ENCODE measurements at places on chromosomes 5 and 9. TPM values are rescaled to one million over a fixed set of nuclear protein-coding genes. Genes with fewer than 3 reads are reported as not detected.

Gene OR1J2
- total RNA-seq: not detected

Gene PCDHGA5
- 0.78 TPM for total RNA-seq

Gene SNCB
- not detected for total RNA-seq

Gene BRD9
- 58.5 TPM for total RNA-seq

Gene C5orf58
- total RNA-seq: not detected

Gene NDFIP1
- 40.3 TPM for total RNA-seq

Gene MED27
- 27.2 TPM for total RNA-seq

Gene HARS2
- total RNA-seq: 31.7 TPM

Gene SCGB3A2
- total RNA-seq: not detected

- no peaks in the 10 kb centered on the region for H3K27me3 ChIP-seq
- no peak for DNase-seq
- no peak overlapping the region for H3K27ac ChIP-seq
- H3K4me1 ChIP-seq: no peaks in the 10 kb centered on the region
- no peaks in the 10 kb centered on the region for H3K36me3 ChIP-seq
- H3K4me3 ChIP-seq: no peak overlapping the region
These were observed 249.6 kb downstream of the DENND1A start for GRCh38 chr9:123680352-123680751.

GRCh38 chr5:179451114-179451827 lies 99.1 kb upstream of the RUFY1 start:
- no peak overlapping the region for H3K27ac ChIP-seq
- H3K4me3 ChIP-seq: no peak overlapping the region
- no peak for DNase-seq
- H3K4me1 ChIP-seq: no peaks in the 10 kb centered on the region
- no peaks in the 10 kb centered on the region for H3K27me3 ChIP-seq

GRCh38 chr9:134837529-134837928 lies 43.1 kb upstream of the FCN2 start:
- peaks cover 4% of the 10 kb centered on the region for H3K36me3 ChIP-seq
- H3K27ac ChIP-seq: no peak overlapping the region

DNA sequence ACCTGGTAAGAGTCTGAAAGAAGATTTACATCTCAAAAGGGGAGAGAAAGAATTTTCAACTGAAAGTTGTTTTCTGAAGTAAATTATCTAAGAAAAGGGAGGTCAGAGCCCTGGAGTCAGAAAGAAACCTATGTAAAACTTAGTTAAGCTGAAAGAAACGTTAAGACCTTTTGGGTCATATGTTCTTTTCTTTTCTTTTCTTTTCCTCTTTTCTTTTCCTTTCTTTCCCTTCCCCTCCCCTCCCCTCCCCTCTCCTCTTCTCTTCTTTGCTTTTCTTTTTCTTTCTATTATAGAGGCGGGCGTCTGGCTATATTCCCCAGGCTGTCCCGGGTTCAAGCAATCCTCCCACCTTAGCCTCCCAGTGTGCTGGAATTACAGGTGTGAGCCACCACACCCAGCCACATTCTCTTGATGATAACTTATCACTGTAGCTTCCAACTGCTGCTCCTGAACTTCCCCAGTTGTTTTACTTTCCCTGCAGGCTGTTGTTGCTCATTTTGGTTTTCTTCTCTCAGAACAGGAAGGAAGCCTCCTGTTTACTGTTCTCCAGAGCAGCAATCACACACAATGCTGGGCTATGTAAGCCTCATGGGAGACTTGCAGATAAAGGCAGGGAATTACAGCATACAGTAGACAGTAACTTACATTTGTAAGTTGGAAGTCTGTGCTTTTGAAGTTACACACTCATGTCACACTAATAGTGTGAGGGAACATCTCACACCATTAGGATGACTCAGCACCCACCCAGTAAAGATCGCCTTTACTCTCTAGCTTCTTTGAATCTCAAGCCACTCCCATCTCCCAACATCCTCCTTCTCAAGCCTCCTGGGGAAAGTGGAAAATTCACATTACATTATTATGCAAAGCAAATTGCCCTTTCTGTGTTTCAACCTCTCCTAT lies 2216.6 kb upstream of the WWC1 start:
- DNase-seq: no peak
- H3K27ac ChIP-seq: no peak overlapping the region
- H3K27me3 ChIP-seq: no peaks in the 10 kb centered on the region
- no peaks in the 10 kb centered on the region for H3K36me3 ChIP-seq
- no peak overlapping the region for H3K4me3 ChIP-seq
- no peaks in the 10 kb centered on the region for H3K4me1 ChIP-seq

GRCh38 chr5:130720355-130720754 lies 444.7 kb downstream of the HINT1 start:
- no peak overlapping the region for H3K4me3 ChIP-seq
- no peak overlapping the region for H3K27ac ChIP-seq
- H3K27me3 ChIP-seq: peaks cover 1% of the 10 kb centered on the region

DNA sequence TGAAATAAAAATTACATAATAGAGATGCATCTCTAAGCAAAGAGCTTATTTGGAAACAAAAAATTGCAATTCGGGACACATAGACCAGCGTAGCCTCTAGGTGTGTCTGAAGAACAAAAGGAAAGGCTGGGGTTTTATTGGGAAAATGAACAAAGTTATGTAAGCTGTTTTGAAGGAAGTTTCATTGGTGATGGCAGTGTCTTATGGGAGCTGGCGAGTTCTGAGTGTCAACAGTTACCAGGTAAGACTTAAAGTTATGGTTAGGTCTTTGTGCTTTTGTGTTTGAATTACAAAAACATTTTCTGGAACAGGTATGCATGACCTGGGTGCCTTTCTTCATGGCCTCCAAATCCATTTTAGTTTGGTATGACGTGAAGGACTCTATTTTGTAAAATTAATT lies 48.9 kb downstream of the SLC27A6 start:
- H3K4me3 ChIP-seq: no peak overlapping the region
- no peak for DNase-seq
- H3K27ac ChIP-seq: no peak overlapping the region
- H3K4me1 ChIP-seq: no peaks in the 10 kb centered on the region

DNA sequence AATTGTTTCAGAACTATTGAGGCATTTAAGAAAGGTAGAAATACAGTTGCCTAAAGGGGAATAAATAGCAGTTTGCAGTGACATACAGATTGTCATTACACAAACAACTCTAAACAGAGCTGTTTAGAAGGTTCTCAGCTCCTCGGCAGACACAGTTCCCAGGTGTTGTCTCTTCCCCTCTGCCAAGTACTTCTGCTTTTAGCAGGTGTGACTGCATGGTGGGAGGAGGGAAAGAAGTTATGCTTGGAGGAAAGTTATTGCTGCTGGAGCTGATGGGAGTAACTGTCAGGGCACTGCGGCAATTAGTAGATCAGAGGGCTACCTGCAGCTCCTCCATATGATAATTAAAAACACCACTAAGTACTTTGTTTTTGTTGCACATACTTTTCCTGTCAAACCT lies 14.5 kb downstream of the EDIL3 start:
- no peak for DNase-seq
- no peak overlapping the region for H3K4me3 ChIP-seq
- no peaks in the 10 kb centered on the region for H3K36me3 ChIP-seq
- H3K27me3 ChIP-seq: no peaks in the 10 kb centered on the region
- no peak overlapping the region for H3K27ac ChIP-seq

DNA sequence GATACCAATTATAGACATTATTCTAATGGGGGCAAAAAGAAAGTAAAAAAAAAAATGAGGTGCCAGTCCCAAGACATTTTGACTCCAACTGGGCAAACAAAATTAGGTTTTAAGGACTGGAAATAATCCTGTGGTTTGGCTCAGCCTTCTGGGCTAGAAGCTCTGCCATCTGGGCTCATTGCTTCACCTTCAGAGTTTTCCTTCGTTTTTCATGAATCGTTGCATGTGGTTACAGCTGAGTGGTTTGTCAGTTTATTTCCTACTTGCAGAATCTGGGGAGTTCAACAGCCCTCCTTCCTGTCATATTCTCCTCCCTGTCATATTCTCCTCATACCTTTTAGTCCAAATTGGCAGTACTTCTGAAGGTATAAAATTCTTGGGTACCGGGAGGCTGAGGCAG lies 12.0 kb downstream of the UGT3A2 start:
- H3K27ac ChIP-seq: no peak overlapping the region
- no peaks in the 10 kb centered on the region for H3K4me1 ChIP-seq
- no peak for DNase-seq
- H3K4me3 ChIP-seq: no peak overlapping the region
- H3K27me3 ChIP-seq: no peaks in the 10 kb centered on the region

DNA sequence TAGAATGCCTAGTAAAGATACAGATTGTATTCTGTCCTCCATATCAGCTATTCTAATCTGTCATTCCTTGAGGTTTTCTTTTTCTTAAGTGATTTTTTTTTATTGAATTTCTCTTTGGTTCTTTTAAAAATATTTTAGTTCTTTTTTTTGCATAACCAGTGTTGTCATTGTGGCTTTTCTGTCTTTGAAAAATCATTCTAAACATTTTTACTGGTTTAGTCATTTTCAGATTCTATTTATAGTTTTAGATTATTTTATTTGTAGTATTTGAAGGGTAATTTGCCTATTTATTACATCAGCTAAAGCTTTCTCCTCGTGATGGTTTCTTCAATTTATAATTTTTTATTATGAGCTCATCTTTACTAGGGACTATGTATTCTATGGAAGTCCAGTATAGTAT lies 78.1 kb downstream of the NDUFAF2 start:
- H3K27ac ChIP-seq: no peak overlapping the region
- H3K27me3 ChIP-seq: no peaks in the 10 kb centered on the region
- no peak for DNase-seq
- H3K36me3 ChIP-seq: no peaks in the 10 kb centered on the region
- peaks cover 9% of the 10 kb centered on the region for H3K4me1 ChIP-seq
- no peak overlapping the region for H3K4me3 ChIP-seq

- no peak for DNase-seq
- H3K4me1 ChIP-seq: peaks cover 32% of the 10 kb centered on the region
- H3K4me3 ChIP-seq: no peak overlapping the region
- H3K27ac ChIP-seq: peak overlapping the region; percentile 90
- H3K27me3 ChIP-seq: no peaks in the 10 kb centered on the region
These were observed 43.1 kb upstream of the ANKDD1B start for GRCh38 chr5:75568202-75568601.

- no peaks in the 10 kb centered on the region for H3K27me3 ChIP-seq
- H3K27ac ChIP-seq: no peak overlapping the region
- DNase-seq: no peak
- H3K36me3 ChIP-seq: no peaks in the 10 kb centered on the region
- H3K4me3 ChIP-seq: no peak overlapping the region
- no peaks in the 10 kb centered on the region for H3K4me1 ChIP-seq
These were observed 125.3 kb upstream of the MARCHF11 start for GRCh38 chr5:16304846-16305245.

GRCh38 chr9:114518599-114519022 lies 13.3 kb upstream of the WHRN start:
- H3K4me1 ChIP-seq: no peaks in the 10 kb centered on the region
- H3K4me3 ChIP-seq: no peak overlapping the region
- H3K27me3 ChIP-seq: peaks cover 18% of the 10 kb centered on the region
- no peak for DNase-seq
- H3K27ac ChIP-seq: no peak overlapping the region
- no peaks in the 10 kb centered on the region for H3K36me3 ChIP-seq

DNA sequence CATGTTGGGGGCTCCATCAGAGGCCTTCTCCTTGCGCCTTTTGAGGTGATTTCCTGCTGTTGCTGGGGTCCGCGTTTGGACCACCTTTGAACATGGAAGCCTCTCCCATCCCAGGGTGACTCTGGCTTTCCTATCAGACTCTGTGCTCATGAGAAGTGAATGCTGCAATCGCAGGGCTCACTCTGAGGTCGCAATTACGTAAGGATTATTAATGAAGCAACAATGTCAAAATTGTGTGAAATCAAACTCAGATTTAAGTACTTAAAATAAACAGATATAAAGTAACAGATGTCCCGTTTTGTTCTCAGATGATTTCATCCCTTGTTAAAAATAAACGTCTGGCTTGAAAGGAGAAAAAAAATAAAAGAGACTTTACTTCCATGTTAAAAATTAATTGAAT lies 634.2 kb downstream of the BNC2 start:
- H3K27ac ChIP-seq: no peak overlapping the region
- H3K27me3 ChIP-seq: no peaks in the 10 kb centered on the region
- no peaks in the 10 kb centered on the region for H3K4me1 ChIP-seq
- no peak overlapping the region for H3K4me3 ChIP-seq
- H3K36me3 ChIP-seq: no peaks in the 10 kb centered on the region

GRCh38 chr5:169037466-169037865 lies 263.5 kb downstream of the SLIT3 start:
- H3K4me1 ChIP-seq: no peaks in the 10 kb centered on the region
- no peaks in the 10 kb centered on the region for H3K27me3 ChIP-seq
- H3K36me3 ChIP-seq: no peaks in the 10 kb centered on the region
- no peak for DNase-seq
- H3K4me3 ChIP-seq: no peak overlapping the region
- H3K27ac ChIP-seq: no peak overlapping the region

All from endothelial cell of umbilical vein (primary cell).